Head of caudate nucleus (tissue), 42 donors: ENCODE measurements at places on chromosomes 6 and 20.

DNA sequence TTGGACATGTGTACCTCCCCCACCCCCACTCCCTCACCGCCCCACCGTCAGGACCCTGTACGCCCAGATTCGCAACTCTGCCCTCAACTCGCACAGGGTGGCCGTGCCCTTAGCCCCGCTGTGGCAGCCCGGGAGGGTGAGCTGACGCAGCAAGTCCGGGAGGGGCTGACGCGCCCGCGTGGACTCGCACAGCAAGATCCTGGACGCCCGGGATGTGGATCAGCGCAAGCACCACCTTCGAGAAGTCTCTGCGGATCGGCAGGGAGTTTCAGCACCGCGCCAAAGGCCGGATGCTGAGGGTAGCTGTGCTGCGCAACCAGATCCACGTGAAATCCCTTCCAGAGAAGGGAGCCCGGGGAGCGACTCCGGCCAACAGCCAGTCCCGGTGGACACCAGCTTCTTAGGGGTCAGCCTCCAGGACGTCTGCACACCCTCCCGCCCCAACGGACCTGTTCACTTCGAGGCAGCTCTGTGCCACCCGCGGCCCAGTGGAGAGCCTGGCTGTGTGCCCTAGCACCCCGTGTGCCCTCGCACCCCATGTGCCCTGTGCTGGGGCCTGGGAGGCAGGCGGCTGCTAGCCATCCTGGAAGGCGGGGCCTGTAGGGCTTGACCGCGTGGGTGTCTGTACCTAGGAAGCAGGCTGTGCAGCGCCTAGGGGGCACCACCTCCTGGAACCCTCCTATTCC, 6.7 kb upstream of the GJA10 start:
- no peak for DNase-seq

DNA sequence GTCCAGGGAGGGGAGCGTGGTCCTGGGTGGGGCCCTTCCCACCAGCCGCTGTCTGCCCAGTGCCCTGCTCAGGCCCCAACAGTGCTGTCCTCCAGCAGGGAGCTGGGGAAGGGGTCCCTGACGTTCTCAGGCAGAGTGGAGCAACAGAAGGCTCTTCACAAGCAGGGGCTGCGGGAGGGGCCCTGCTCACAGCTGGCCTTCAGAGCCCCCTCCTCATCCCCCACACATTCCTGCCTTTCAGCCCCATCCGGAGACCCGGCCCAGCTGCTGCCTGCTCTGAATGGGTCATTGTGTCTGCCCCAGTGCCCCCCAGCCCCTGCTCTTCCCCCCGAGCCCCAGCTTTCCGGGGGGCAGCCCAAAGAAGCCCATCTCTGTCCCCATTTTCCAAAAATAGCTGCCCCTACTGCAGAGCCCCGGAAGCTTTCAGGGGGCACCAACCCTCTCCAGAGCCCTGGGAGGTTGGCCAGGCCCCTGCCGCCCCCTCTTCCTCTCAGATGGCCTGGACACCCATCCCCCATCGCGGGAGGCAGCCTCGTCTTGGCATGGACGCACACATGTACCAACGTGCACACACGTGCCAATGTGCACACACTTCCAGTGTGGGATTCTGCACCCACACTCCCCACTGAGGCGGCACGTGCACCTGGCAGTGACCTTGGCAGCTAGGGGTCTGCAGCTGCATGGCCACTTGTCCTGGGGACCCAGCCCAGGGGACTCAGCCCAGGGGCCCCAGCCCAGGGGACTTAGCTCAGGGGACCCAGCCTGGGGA, 3.7 kb downstream of the COL20A1 start:
- peak; percentile 47 for DNase-seq

- DNase-seq = no peak
Observed at GRCh38 chr20:33693289-33693688, 7.1 kb upstream of the E2F1 start.

- DNase-seq = no peak
Observed at GRCh38 chr6:9417400-9417799, 982.1 kb upstream of the SLC35B3 start.

GRCh38 chr20:49386848-49387580, 95.5 kb downstream of the KCNB1 start:
- DNase-seq = no peak

- DNase-seq = no peak
Observed at GRCh38 chr6:159321267-159321666, 152.1 kb downstream of the FNDC1 start.

GRCh38 chr6:90494067-90494780, 92.6 kb downstream of the MAP3K7 start:
- no peak for DNase-seq

DNA sequence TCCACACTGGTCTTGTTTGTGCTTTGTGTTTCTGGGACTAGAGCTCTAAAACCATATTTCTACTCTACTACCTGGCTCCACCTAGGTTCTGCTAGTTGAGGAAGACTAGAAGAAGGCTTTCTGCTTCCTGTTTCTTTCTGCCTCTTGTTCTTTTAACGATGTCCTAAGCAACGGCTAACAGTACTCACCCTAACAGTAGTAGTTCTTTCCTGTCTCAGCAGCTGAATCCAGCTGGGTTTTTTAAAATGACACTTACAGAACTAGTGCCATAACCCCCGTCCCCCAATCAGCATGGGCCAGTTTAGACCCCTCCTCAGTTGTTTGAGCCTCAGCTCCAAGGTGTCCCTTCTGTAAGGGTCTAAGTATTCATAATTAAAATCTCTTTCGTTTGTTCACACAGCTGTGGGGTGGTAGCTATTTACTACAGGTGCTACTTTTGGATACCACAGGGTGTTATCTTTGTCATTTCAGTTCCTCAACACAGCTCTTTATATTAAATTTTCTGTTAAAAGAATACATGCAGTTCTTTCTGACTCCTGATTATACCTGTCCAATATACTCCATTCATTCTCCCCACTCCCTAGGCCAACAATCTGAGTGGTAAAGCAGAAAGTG, 790.2 kb downstream of the DHX35 start:
- no peak for DNase-seq

DNA sequence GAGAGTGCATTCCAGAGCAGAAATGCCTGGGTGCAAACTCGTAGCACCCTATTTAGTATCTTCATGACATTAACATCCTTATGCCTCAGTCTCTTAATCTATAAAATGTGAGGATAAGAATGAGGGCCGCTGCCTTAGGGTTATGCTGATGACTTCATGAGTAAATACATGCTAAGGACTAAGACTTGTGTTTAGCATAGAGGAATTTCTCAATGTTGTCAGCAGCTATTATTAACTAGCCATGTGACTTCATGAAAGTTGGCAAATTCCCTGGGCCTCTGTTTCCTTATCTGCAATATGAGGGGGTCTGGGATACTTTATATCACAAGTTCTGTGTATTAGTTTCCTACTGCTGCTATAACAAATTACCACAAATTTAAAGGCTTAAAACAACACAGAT, 108.1 kb upstream of the RIPOR2 start:
- no peak for DNase-seq

DNA sequence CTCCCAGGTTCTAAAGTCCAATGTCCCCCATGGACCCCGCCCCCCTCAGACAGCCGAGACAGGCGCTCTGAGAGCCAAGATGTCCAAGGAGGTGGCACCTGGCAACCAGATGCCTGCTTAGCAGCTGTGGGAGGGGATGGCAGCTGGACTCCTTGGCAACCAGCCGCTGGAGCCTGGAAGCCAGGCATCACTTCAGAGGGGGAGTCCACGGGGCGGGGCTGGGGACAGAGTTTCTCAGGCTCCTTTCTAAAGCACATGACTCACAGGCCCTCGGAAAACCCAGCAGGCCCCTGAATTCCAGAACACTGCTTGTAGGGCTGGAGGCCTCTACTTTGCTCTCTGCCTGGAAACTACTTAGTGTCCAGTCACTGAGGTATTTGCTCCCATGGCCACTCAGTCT, 51.5 kb downstream of the PREX1 start:
- peak; percentile 63 for DNase-seq

DNA sequence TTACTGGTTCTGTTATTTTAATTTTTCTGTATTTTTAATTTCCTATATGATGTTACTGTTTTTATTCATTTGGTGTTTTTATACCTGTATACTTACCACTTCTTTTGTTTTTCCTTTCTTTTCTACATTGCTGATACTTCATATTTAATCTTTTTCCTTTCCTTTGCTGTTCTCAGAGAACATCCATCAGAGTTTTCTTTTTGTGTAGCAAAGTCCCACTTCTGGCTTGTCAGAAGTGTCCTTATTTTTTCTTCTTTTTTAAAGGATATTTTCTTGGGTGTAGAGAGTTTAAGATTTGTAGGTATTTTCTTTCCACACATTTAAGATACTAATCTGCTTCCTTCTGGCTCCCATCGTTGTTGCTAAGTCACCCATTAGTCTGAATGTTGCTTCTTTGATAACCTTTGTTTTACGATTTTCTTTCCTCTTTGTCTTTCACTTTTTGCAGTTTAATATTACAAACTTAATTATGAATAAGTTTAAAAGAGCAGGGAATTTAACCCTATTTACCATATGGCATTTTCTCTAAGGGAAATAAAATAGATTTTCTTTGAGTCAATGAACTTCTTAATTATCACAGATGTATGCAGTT, 18.5 kb downstream of the CD2AP start:
- no peak for DNase-seq
